ENCODE measurements at places on chromosomes 3 and 15.

GRCh38 chr3:152497890-152498289 lies 229.2 kb downstream of the MBNL1 start:
- DNase-seq: no peak

DNA sequence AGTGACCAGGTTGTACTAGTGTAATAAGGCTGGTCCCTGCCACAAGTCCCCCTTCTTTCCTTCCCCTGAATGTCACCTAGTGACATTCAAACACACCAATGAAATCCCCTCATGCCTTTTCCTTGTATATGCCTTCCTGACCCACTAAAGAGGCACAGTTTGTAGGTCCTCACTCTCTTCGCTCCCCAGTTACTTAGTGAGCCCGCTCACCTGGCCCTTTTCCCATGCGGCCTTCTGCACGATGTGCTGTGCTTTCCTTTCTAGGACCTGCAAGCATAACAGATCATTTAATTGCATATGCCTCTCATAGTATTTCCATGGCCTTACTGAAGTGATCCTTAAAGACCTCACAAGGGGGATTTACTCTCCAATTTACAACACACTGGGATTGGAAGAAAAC lies 146.3 kb downstream of the THRB start:
- no peak for DNase-seq

DNA sequence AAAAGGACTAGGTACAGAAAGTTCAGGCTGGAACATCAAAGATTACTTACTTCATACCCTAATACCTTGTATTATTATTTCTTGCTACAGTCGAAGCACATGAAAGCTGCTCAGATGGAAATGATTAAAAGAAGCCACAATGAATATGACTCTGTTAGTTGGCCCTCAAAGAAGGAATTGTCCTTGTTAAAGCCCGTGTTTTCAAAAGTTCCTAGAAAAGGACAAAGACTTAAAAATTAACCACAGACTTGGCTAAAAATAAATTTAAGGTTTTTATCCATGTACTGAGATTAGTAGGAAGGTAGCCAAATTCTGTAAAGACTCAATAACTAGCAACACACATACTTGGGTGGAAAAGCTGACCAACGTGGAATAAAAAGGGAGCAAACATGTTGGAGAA lies 251.0 kb upstream of the RARB start:
- no peak for DNase-seq

- DNase-seq: no peak
Measured at GRCh38 chr3:187198490-187198889, 1.2 kb downstream of the RTP1 start.

GRCh38 chr3:20808864-20809263 lies 622.9 kb upstream of the SGO1 start:
- no peak for DNase-seq

DNA sequence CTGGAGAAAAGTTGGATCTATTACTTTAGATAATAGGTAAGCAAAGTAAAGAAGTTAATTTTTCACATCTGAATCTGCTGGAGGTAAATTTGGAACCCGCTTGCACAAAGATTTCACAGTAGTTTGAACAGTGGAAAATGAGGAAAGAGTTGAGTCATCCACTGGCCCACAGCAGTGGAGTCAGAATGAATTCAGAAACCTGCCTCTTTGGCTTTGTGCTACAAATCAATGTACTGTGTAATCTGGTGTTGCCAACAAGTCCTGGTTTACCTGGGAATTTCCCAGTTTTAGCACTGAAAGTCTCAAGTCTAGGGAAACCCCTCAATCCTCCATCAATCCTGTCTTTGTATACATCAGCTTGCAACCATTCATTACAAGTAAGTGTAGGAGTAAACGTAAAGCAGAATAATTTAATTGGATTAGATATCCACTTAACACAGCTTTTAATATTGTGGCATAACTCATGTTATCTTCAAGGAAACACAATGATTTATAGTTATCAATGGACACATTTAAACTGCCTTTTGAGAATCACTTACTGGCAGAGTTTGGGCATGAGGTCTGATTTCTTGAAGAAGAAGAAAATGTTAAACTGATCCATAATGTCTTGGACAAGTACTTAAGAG lies 100.6 kb downstream of the DCLK3 start:
- DNase-seq: no peak

- peak; percentile 73 for DNase-seq
Measured at GRCh38 chr3:58009026-58009748, 965 bp downstream of the FLNB start.

DNA sequence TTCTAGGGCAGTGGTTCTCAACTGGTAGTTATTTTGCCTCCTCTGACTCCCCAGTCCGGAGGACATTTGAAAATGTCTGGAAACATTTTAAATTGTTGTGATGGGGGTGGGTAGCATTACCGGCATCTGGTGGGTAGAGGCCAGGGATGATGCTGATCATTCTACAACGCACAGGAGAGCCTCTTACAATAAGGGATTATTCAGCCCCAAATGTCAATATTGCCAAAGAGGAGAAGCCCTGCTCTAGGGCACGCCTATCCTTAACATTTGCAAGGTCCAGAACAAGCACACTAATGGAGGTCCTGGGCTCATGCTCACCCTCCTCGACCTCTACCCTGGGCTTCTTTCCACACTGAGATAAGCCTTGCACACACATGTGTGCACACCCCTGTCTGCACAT lies 106.4 kb downstream of the MINAR1 start:
- DNase-seq: no peak

DNA sequence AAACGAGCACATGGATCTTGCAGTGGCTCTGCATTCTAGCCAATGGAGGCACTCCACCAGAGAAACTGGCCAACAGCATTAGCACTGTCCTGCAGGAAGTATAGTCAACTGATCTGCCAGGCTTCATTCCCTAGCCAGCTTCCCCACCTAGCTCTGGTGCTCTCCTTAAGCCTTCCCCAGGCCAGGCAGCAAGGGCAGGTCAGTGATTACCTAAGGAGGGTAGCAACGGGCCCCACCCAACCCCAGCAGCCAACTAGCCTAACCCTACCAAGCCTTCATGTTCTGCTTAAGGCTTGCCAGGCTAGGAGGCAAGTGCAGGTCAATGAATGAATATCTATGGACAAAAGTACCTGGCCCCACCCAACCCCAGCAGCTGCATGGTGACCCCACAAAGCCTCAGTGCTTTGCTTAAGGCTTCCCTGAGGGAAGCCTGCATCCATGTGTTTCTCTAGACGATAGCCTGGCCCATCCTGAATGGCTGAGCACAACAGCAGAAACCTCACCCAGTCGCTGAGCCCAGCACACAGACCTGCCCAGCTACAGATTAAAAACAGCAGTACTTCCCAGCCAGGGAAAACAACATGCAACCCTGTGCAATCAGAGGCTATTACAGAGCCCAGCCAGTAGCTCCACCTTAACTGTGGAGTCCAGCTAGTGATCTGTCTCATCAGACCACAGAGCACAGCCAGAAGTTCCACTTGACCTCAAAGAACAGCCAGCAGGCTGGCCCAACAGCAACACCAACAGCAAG lies 28.5 kb downstream of the THBS1 start:
- DNase-seq: no peak

GRCh38 chr3:94036909-94037507 lies 8.6 kb upstream of the STX19 start:
- no peak for DNase-seq

GRCh38 chr3:110413807-110414748 lies 657.5 kb upstream of the NECTIN3 start:
- no peak for DNase-seq

DNA sequence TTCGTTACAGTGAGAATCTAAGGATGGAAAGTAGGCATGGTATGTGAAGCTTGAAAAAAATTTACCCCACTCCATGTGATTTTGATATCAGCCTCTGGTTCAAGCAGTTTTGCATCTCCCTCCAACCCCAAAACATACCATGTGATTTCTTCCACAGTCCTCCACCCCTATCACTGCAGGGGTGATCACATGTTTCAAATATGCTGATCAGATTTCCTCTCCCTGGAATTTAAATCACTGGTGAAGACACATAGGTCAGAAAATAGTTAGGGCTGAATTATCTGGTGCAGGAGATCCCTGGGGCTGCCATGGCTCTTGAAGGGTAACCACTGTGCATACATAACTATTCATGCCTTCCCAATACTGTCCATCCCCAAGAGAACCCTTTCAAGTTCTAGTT lies 119.7 kb upstream of the THRB start:
- no peak for DNase-seq

DNA sequence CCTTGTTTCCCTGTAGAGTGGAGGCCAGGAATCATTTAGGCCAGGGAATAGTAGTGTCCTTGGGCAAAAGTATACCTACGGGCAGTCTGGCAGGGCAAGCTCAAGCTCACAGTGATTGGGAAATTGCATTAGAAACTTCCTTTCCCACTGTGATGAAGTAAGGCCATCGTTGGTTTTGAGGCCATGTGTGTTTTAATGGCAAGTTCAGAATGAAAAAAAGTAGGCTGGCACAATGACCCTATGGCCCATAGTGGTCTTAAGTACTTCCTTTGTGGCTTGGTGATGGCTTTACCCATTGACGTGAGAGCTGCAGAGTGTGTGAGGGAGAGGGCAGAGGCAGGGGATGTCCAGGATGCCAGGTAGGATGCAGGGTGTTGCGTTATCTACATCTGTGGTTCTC lies 28.8 kb downstream of the LIMD1 start:
- DNase-seq: no peak

Data from activated effector memory CD4-positive, alpha-beta T cell treated with anti-CD3 and anti-CD28 coated beads, Interleukin-2, amount 50 U/mL, for 16 hours (primary cell).